ENCODE measurements at places on chromosomes 6 and 20. TPM values are rescaled to one million over a fixed set of nuclear protein-coding genes. Genes with fewer than 3 reads are reported as not detected.

DNA sequence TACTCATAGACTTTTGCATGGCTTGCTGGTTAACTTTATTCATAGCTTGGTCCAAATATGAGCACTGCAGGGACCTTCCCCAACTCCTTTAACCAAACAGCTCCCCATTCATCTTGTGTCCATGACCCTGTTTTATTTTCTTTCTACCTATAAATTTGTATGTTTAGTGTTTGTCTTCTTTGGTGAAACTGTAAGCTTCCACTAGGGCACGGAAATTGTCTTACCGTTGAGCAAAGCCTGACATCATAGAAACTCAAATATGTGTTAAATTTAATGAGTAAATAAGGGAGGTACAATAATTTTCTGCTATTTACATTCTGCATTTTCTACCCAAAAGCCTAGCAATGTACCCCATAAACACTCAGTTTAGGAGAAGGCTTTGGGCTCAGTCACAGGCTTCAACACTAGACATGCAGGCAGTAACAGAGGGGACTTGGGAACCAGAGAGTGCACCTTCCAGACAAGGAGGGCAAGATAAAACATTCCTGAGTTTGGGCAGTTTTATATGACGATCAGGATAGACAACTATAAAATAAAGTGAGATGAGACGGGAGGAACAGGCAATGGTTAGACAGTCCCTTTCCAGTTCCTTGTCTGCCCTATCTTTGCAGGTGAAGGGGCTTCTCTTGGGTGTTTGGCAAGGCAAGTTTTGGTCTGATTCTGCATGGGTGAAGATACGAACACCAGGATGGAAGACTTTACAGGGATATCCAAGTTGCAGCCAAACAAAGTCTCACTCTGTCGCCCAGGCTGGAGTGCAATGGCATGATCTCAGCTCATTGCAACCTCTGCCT, 46.2 kb upstream of the ZNF217 start:
- DNase-seq = no peak

DNA sequence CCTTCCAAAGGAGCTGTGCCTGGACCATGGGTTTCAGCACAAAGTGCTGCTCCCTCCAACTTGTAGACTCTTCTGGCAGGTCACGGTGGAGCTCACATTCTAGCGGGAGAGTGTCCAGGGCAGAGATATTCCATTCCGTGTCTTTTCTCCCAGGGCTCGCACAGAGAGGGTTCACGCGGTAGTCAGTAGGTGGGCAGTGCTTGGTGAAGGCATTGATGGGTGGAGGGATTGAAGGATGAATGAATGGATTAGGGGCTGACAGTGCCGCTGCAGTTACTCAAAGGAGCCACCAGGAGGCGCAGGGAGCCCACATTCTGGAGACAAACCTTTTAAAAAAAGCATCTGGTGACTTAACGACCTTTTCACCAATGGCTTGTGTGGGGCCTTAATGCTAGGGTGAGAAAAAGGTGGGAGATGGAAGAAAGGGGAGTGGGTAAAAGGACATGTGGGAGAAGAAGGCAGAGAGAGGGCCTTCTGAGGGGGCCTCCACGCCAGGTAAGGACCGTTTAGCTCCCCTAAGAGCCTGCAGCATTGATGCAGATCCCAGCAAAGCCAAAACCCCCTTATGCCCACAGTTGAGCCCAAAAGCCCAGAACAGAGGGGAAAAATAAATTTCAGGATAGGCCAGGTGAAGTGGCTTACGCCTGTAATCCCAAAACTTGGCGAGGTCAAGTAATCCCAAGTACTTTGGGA, 17.5 kb upstream of the FAM110A start:
- peak; percentile 33 for DNase-seq

DNA sequence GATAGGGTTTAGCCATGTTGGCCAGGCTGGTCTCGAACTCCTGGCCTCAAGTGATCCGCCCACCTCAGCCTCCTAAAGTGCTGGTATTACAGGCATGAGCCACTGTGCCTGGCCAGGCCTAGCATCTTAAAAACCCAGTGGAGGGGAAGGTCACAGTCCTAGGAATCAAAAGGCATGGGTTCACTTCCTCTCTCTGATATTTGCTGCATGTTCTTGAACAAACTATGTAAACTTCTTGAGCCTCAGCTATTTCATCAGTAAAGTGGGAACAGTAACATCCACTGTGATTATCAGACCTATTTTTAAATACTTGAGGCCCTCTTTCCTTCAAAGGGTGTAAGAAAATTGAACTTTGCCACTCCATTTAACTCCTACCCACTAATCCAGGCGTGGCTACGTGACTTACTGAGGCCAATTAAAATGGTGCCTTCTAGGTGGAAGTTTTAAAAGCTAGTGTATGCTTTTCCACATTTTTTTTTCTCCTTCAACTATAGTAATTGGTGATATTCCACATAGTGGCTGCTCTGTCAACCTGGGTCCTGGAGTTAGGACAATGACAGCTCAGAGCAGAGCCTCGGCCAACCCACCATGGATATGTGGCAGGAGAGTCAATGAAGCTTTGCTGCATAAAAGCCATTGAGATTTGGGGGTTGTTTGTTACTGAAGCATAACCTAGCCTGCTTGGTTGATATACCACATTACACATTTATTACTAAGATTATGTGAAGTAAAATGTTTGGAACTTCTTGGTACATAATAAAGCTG, 32.2 kb upstream of the IER3 start:
- no peak for DNase-seq

GRCh38 chr6:142284419-142284818, 17.4 kb upstream of the ADGRG6 start:
- no peak for DNase-seq

- DNase-seq = no peak
Measured at GRCh38 chr20:19483309-19483708, 270.9 kb downstream of the SLC24A3 start.

GRCh38 chr6:142356884-142357225, 55.0 kb downstream of the ADGRG6 start:
- no peak for DNase-seq

DNA sequence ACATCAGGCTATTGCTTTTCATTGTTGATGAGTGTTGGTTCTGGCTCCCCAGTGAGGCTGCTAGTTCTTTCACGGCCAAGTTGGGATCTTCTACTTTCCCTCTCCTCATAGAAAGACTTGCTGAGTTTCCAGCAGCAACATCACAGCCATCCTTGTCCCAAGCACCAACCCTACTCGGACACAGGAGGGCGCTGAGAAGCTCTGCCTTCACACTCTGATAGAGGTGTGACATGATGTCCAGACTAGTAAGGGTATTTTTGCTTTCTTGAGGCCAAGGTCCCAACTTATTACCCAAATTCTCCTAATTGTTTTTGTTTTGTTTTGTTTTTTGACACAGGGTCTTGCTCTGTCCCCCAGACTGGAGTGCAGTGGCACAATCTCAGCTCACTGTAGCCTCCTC, 3.0 kb upstream of the GCM1 start:
- DNase-seq = no peak

DNA sequence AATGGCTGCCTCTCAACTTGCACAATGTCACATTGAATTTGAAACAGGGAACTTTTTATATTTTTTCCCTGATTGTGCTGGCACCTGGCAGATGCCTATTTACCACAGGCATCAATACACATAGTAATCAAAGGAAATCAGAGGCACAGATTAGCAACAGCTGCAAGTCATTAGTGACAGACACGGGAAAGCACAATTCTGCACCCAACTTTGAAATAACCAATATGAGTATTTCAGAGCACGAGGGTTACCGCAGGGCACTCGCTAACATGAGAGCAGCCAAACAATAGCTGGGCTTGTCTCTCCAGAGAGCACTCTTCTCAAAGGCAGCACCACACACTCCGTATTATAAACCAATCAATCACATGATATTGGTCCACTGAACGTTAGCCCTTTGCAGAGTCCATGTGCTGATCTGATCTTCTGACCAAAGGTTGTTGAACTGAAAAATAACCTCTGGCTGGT, 149.5 kb downstream of the RNF144B start:
- DNase-seq = no peak

DNA sequence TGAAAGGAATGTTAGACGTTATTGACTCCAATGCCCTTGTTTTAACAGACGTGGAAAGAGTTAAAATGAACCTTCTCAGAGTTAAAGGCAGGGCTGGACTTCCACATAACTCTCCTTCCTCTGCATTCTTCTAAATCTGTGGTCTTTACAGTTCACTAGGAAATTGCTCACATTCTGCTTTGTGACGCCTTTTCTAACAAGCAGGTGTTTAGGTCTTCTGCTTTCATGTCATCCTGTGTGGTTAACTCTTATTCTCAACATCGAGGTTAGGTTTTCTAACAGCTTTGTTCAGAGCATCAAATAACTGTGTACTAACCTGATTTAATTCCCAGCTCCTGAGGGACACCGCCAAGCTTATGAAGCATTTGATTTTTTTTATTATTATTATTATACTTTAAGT, 81.3 kb upstream of the NT5E start:
- no peak for DNase-seq

- DNase-seq = no peak
Measured at GRCh38 chr6:67016921-67017460, 1310.0 kb upstream of the EYS start.

- no peak for DNase-seq
Measured at GRCh38 chr6:150751296-150751695, 114.2 kb upstream of the MTHFD1L start.

DNA sequence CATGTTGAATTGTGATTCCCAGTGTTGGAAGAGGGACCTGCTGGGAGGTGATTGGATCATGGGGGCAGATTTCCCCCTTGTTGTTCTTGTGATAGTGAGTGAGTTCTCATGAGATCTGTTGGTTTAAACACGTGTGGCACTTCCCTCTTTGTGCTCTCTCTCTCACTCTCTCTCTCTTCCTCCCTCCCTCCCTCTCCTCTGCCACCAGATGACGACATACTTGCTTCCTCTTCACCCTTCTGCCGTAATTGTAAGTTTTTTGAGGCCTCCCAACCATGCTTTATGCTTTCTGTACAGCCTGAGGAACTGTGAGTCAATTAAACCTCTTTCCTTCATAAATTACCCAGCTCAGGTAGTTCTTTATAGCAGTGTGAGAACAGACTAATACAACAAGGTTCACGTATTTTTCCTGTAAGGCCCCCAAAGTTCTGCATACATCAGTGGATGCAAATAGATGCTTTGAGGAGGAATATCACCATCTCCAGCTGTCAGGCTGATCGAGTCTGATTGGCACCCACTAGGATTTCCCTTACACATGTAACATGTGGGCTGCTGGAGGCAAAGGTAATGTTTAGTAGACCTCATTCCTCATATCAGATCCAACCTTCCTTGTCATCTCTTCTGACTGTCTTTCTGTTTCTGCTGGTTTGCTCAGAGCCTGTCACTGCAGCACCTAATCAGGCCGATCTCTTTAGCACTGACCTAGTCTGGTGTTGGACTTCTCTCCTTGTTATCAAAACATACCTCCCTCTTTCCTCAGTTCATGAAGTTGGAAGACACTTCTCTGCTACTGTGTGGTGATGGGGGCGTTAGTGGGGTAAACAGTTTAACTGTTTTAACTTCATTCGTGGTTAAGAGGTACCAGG, 54.3 kb upstream of the BACH2 start:
- no peak for DNase-seq

DNA sequence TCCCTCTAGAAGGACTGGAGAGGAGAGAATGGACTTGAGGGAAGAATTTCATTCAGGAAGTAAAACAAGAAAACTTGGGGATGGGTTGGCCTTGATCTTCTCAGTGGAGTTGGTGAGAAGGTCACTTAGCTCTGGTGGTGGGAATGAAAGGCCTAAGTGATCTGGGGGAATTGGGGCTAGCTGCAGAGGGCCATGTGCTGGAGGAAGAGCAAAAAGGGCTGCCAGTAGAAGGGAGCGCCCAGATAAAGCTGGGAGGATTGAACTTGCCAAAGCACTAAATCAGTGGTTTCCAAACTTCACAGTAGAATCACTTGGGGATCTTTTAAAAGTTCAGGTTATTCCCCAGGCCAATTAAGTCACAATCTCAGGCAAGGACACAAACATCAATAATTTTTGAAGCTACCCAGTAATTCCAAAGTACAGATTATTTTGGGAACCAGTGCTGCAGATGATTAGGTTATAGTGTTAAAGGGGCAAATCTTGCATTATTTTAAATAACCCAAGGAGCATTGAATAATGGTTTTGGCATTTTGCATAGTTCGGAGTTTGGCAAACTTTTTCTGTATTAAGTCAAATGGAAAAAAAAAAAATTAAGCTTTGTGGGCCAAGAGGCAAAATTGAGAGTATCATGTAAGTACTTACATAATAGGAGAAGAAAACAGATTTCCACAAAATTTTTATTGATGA, 36.5 kb upstream of the RFPL4B start:
- no peak for DNase-seq

DNA sequence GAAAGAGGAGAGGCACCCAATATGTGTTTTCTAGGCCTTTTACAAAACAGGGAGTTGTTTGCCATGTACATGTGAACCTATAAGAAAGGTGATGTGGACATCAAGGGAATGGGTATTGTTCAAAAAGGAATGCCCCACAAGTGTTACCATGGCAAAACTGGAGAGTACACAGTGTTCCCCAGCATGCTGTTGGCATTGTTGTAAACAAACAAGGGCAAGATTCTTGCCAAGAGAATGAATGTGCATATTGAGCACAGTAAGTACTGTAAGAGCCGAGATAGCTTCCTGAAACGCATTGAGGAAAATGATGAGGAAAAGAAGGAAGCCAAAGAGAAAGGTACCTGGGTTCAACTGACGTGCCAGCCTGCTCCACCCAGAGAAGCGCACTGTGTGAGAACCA, 13.1 kb downstream of the QRSL1 start:
- no peak for DNase-seq

DNA sequence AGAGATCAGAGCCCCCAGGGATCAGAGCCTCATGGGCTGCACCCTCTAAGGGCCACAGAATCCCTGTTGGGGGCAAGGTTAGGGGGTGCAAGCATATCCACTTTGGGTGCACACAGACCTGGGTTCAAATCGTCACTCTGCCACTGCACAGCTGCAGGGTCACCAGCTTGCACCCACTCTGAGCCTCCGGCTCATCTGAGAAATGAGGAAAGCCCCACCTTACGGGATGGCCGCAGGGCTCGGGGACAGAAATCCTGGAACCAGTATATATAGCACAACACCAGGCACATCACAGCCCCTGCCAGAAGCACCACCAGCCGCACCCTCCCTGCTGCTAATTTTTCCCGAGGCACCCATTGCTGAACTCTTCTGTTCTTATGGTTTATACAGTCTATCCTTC, 169.6 kb downstream of the NFATC2 start:
- no peak for DNase-seq

GRCh38 chr6:44699851-44700250, 312.3 kb downstream of the CDC5L start:
- DNase-seq = no peak

- DNase-seq = no peak
Measured at GRCh38 chr6:70164556-70164955, 138.3 kb downstream of the COL9A1 start.

The SCUBE3 gene
- 0.61 TPM for polyA plus RNA-seq

The NTSR1 gene
- polyA plus RNA-seq = not detected

The PBOV1 gene
- polyA plus RNA-seq = not detected

The PACRG gene
- polyA plus RNA-seq = 9.0 TPM

The BPIFB2 gene
- polyA plus RNA-seq = not detected

The EPHA7 gene
- 1.5 TPM for polyA plus RNA-seq

The SEMG1 gene
- not detected for polyA plus RNA-seq

The PRR18 gene
- 0.08 TPM for polyA plus RNA-seq

The RANBP9 gene
- 9.3 TPM for polyA plus RNA-seq

The SLC44A4 gene
- 0.07 TPM for polyA plus RNA-seq

The CTCFL gene
- not detected for polyA plus RNA-seq

The LY6G5B gene
- 5.3 TPM for polyA plus RNA-seq

The KHDC1 gene
- 0.80 TPM for polyA plus RNA-seq

Measured in heart left ventricle (tissue), 16 donors.